ENCODE measurements at places on chromosomes 5 and 9.

DNA sequence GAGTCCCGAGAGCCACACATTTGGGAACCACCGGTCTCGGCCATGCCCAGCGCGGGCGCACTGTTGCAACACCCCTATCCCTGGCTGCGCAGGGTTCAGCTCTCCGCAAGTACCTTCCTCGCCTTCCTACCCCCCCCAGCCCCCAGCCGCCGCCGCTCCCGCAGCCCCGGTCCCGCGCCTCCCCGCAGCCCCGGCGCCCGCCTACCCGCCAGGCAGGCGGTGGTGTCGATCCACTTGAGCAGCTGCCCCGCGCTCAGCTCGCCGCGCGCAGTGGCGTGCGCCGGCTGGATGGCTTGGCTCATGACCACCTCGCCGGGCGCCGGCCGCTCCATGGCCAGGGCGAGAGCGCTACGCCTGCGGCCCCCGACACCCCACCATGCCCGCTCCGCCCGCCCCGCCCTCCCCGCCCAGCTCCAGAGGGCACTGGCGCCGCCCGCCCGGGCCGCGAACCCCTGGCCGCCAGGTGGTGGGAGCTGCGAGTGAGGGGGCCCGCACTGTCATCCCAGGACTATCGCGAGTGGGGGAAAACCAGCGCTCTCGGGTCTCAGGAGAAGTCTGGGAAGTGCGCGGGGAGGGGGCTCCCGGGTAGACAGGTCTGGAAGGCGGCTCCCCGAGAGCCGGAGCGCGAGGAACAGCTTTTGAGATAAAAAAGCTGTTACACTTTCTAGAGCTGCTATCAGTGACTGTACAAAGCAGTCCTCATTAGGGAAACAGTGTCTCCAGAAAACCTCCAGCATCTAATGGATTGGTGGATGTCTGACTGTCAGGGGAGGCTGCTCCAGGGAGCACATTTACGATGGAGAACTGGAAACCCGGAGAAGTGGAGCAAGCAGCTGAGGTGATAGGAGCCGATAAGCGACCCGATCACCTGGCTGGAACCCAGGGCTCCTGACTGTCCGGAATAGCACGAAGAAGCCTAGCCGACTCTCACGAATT lies at the start of gene ACOT12:
ACOT12 (minus strand) TSS at position 352 of the 936 bp plus-strand sequence; CDS start at position 332, 20 bp downstream.
- no peak for DNase-seq

GRCh38 chr9:107367727-107368502 lies 84.8 kb downstream of the RAD23B start:
- no peak for DNase-seq

DNA sequence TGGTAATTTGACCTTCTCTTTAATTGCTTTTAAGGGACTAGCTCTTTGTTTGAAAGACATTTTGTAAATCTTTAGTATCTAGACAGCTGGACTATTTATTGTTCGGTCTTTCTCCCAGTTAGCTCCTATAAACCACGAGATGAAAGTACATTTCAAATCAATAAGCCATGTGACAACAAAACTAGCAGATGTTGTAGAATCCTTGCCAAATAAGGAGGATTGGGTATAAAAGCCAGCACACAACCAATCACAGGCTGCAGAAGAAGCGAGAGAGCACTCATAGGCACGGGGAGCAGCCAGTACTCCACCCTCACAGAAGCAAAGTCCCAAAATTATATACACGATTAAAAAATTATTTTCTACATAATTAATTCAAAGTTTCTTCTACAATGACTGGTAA lies 8.1 kb upstream of the OMD start:
- DNase-seq = no peak

- DNase-seq = no peak
These were observed 382.6 kb downstream of the ADGRV1 start for GRCh38 chr5:90941002-90941720.

DNA sequence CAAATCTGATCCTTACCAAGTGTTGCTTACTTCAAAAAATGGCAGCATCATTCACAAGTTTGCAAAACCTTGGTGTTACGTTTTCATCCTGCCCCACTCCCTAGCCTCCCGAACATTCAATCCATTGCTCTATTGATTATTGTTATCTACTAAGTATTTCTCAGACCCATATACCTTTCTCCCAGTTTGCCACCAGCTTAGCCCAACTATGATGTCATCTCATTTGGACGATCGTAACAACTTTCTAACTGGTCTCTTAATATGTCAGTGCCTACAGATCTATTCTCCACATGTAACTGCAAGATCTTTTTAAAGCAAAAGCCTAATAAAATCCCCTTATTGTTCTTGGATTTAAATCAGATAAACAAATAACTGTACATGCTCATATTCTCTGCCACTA lies 497.1 kb upstream of the EDIL3 start:
- DNase-seq = no peak

- no peak for DNase-seq
These were observed 35.9 kb upstream of the HSPA9 start for GRCh38 chr5:138610918-138611677.

GRCh38 chr5:77893225-77893860 lies 117.2 kb upstream of the TBCA start:
- DNase-seq = no peak

DNA sequence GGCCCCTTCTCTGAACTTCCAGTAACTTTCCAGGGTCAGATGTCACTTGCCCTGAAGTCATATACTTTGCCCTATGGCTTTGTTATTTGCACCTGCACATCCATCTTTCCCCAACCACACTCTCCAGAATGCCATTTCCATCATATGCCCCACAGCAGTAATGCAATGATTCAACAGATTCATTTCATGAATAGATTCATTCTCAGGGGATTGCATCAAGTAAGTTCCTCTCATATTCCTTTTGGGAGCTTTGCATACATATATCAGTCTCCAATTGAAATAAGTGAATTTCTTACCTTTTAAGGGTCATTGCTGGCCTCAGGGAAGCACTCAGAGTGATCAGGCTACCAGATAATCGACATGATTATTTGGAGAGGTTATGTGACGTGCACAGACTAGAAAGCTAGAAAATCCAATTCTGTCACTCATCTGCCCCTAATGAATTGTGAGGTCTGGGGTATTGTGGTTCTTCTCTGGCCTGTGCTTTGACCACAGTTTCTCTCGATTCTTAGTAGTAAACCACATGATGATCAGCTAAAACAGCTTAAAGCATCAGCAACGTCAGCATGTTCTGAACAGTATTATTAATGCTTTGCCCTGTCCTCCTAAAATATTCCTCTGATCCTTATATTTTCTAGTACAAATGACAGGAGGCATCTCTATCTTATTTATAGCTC lies 179.9 kb downstream of the ATPSCKMT start:
- no peak for DNase-seq

DNA sequence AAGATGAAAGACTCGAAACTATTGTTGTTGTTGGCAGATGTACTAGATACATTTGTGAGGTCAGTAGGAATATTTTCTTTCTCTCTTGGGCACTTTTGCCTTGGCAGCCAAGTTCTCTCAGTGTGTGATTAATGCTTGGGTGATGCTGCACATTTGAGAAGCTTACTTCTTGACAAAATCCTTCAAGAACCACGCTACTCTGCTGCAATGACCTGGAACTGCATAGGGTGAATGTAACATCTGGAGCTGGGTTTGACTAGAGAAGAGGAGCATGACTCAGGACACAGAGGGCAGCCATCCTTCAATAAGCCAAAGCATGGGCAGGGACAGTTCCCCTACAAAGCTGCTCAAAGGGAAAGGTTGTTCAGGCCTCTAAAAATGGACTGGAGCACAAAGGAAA lies 75.5 kb upstream of the PUM3 start:
- no peak for DNase-seq

DNA sequence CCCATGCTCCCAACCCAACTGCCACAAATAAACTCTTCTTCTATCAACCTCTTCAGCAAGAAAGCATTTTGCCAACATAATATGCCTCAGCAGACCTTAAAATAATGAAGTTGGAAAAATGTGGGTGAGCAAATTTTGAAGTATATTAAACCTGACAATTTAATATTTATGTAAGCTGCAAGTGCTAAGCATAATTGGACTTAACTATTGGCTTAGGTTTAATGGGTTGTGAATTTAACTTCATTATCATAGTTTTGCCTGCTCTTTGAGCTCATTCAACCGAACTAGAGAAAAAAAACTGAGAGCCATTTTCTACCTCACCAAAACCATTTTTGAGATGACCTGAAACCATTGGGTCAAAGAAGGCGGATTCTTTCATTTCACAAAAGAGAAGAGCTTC lies 805.5 kb upstream of the DMAC1 start:
- DNase-seq = no peak

DNA sequence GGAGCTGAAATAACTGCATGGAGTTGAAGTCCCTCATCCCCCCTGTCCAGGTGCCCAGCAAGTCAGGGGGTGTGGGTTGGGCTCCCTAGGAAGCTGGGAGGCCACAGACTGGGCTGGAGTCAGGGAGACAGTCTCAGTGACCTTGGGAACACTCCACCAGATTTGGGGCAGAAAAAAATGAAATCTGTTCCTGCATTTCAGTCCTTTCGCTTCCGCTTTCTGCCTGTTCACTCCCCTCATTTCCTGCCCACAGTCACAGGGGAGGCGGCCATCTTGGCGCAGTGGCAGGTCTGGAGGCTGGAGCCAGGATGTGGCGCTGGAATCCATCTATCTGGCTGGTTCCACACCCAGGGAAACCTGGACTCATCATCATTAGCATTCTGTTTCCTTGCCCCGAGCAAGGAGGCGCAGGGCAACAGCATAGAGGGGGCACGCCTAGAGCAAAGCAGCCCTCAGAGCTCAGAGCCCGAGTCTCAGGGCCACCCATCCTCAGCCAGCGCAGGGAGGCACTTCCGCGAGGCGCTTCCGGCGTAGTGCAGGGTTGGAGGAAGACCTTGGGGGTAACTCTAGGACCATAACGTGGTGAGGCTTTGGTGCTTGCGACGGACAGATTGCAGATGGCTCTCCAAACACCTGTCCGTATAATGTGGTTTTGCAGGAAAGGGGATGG lies 86.2 kb upstream of the HSPA9 start:
- no peak for DNase-seq

DNA sequence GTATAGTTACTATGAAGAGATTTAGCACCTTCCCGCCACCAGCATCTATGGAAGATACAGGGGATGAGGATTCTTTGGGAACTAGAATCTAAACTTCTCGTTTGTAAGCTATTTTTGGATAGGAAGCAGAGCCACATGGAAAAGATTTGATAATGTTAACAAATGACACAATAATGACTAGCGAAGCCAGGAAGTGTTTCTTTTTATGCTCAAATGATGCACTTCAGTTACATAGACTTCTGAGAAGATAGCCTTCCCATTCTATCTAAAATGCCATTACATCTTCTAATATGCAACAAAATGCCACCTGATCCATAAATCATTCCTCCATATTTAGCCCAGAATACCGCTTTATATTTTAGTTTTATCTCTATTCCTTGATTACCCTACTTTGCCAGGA lies 17.0 kb upstream of the TNC start:
- DNase-seq = no peak

DNA sequence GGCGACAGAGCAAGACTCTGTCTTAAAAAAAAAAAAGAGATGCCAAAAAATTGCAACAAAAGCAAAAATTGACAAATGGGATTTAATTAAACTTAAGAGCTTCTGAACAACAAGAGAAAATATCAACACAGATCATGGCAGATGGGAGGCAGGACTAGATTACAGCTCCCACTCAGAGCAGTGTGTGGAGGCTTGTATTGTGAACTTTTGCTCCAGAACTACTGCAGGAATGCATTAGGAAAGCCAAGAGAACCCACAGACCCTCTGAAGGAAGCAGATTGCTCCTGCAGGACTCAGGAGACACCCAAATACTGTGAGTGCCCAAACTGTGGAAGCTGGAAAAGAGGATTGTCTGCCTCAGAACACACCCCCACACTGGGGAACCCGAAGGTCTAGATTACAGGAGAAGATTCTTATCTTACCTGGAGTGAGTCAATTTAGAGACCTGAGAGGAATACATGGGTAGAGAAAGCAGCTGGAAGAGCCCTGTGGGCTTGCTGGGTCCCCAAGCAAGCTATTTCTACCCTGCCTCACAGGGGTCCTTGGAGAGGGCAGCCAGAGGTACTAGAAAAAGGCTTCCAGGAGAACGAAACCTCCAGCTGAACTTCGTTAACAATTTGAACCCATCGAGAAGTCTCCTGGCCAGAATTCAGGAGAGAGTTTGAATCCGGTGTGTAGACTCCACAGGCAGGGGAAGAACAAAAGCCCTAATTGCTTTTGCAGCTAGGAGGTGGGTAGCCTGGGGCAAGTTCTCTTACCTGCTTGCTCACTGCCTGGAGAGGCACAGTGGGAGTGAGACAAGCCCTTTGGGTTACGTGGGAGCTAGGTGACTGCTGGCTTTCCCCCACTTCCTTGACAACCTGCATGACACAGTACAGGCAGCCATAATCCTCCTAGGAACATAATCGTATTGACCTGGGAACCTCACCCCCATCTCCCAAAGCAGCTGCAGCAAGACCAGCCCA lies 593.4 kb upstream of the RGMB start:
- no peak for DNase-seq

GRCh38 chr9:136860529-136860928 lies 5.6 kb downstream of the EDF1 start:
- no peak for DNase-seq

DNA sequence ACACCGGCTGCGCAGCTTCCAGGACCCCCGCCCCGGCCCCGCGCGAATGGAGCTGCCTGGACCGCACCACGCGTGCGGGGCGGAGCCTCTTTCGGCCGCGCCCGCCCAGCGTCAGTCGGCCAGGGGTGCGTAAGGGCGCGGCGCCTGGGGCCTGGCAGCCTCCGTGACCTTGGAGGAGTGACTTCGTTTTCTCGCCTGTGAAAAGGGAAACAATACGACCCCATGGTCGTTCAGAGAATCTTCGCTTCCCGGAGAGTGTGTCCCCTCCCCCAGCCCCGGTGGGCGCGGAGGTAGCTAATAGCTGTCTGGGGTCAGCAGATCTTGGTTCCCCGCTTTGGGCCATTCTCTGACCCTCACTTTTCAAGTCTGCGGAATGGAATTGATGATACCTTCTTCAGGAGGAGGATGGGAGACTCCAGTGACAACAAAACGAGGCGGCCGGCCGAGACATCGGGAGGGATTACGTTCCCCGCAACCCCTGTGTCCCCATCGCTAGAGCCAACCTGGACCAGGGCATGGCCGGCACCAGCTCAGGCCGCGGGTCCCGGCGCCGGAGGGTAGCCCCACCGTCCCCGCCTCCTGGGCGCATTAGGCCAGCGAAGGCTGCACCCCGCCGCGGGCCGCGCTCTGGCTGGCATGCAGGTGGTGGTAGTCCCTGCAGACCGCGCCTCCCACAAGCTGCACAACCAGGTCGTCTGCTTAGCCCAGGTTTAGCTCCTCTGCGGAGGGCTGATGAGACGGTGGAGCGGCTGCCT lies 5.5 kb upstream of the CDHR2 start:
- no peak for DNase-seq

DNA sequence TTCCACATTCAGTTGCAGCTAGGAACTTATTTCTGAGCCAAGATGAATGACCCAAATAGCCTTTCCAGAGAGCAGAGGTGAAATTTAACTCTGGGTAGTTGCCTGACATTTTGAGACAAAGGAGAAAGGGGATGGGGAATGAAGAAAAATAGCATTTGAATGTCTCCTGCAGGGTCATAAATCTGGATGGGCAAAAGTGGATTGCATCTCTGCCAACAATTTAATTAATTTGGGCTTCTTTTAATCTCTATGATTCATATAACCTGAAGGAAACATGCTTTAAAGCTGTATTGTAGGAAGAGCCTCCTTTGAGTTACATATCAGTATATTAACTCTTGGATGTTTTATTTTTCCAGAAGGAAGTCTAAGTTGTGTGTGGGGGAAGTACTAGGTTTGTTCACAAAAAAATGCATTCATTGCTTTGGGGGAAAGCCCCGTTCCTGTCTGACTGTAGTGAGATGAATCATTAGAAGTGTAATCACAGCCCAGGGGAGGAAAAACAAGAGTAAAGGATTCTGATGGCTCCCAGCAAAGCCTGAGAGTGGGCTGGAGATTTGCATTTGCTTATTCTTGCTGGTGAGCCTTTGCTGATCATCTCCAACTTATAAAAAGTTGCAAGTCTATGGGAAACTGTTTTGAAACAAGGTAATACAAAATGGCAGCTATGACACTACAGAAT lies 133.0 kb upstream of the IQGAP2 start:
- DNase-seq = no peak

Measured in activated CD8-positive, alpha-beta memory T cell treated with anti-CD3 and anti-CD28 coated beads for 1 hour (primary cell).